Retina (tissue), 1 donor: ENCODE measurements at places on chromosomes 2 and 18.

DNA sequence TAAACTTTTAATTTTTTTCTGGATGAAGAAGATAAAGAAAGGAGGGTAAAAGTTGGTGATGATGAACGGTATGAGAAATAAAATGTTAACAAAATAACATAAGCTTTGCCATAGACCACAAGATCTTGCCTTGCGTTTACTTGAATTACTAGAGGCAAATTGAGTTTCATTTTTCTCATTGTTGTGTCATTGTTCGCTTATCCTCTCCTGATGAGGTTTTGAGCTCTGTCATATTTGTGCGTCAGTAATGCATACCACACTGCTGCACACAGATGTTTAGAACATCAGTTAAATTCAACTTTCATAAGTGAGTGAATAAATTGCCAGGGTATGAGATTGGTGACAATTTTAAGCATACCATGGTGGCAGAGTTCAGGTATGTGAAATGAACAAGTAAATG, 843.6 kb downstream of the SUCLG1 start:
- no peak for DNase-seq

DNA sequence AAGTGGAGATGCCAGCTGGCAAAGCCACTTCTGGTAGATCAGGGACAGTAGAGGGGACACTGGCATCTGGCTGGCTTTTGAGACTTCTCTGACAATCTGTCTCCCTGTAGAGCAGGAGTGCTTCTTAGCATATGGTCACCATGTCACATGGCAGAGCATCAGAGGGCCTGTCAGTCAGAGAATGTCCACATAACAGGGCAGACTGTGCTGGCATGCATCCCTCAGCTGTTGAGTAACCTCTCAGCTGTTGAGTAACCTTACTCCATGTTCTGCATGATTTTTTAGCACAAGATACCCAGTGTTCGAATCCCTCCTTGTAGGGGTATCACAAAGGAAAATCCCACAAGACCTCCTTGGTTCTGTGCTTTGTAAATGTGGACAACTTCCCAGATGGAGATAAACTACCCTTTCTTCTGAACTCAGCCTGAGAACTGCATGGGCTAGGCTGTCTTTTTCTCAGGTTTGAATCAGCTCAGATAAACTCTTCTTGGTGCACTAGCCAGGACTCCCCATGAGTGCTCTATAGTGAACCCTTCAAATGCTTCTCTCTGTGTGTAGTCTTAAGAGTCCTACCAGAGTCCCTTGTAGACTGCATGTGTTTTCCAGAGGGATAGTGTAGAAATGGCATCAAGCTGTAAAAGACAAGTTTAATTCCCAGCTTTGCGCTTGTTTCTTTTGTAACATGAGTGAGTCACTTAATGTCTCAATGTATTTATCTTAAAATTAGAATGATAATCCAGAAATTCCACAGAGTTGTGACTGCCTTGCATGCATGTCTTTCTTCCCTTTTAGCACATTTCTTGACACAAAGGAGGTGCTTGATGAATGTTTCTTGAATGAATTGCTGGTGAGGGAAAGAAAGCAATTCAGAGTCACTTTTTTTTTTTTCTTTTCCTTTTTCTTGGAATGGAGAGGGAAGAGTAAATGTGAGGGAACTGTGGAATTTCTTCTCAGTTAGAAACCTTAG, 442.3 kb upstream of the HNMT start:
- no peak for DNase-seq

- DNase-seq: no peak
These were observed 87.2 kb upstream of the ZEB2 start for GRCh38 chr2:144607099-144607498.

DNA sequence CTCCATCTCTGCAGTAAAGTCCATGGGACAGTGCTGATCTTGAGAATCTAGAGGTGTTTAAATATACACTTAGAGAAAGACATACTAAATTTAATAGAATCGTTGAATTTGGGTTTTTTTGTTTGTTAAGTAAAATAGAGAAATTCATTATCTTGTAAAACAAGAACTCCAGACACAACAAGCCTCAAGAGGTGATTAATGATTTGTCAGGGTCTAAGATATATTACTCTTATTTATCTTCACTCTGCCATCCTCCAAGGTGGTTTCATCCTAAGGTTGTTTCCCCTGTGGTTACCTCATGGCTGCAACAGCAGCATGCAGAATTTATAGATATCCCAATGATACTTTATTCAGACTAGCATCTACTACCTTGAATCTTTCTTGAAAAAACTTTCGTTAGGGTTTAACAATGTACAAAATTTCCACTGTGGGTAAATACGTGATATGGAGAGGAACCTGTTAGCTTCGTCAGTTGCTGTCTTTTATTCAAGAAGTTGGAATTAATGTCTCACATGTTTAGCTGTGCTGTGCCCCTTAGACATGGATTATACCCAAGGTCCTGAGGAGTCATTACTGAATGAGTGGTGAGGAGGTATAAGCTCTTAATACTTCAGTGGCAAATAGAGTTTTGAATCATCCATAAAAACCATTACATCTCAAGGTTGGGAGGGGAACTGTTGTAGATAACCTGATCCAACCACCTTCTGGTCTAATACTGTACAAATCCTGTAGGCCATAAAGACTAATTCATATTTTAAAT, 128.0 kb downstream of the GPD2 start:
- no peak for DNase-seq

- DNase-seq: no peak
These were observed 10.1 kb downstream of the BCL2 start for GRCh38 chr18:63309422-63309821.

DNA sequence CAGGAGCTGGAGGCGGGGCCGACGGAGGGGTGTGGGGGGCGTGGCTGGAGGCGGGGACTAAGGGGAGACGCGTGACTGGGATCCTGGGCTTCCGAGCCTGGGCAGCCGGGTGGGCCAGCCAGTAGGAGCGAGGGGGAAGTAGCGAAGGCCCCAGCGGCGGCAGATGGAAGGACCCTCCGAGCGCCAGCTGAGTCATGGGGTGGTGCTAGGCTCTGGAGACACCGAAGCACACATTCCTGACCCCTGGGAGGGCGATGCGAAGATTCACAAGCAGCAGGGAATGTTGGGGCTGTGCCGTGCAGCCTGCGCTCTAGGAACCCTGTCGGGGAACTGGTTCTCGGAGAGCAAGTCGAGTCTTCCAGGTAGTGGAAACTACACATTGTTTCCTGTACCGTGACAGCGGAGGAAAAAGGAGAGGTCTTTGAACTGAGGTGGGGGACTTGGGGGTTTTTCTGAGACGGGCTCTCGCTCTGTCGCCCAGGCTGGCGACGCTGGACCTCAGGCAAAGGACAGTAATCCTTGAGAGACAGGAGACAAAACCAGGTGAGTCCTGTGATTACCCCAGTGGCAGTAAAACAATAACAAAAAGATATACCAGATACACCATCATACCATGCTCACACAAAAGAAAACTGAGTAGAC, 650 bp upstream of the AFG3L2 start:
- peak; percentile 94 for DNase-seq

GRCh38 chr2:207487650-207488311, 42.0 kb upstream of the CREB1 start:
- DNase-seq: no peak

- no peak for DNase-seq
These were observed 45.3 kb upstream of the IGFBP5 start for GRCh38 chr2:216740557-216741222.

DNA sequence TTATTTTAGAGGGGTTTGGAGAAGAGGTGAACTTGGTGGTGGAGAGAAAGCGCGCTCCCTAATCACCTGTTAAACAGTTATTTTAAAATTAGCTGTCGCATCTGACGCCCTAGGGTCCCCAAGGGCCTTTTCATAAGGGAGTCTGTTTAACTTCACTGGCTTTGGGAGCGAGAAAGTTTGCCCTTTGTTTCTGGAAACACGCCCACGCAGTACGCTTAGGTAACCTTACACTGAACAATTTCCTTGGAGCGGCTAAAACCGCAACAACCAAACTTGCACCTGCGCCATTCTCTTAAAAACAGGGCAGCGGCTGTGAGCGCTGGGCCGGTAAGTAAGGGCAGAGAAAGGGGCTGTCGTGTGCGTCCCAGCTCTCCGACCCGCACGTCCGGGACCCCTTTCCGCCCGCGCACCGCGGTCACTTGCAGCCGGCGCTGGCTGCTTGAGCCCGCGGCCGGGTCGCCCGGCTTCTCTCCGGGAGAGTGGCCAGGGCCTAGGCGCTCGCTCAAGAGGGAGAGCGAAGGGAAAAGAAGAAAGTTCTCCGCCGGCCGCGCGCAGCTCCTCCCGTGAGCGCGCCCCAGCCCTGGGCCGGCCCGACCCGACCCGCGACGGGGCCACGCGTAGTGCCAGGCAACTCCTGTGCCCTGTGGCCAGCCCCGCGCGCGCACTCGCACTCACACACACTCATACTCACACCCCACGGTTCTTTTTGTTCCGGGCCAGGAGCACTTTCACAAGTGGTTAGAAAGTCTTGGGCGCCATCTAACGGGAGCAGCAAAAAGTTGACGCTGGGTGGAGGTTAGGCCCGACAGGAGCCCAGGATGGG, 19.2 kb downstream of the POU3F3 start:
- DNase-seq: peak; percentile 90

- DNase-seq: no peak
These were observed 111.1 kb downstream of the FHOD3 start for GRCh38 chr18:36408606-36409005.
